ENCODE measurements at places on chromosomes 16 and 17.
A peak's percentile ranks its signal among the peaks of the same experiment; 100 is the strongest.

GRCh38 chr17:45121055-45121454 lies 11.3 kb downstream of the PLCD3 start:
- no peak for DNase-seq

- no peak for DNase-seq
Observed at GRCh38 chr17:1966274-1967086, 58.7 kb downstream of the RTN4RL1 start.

- no peak for DNase-seq
Observed at GRCh38 chr16:27428026-27428785, 26.2 kb downstream of the IL21R start.

DNA sequence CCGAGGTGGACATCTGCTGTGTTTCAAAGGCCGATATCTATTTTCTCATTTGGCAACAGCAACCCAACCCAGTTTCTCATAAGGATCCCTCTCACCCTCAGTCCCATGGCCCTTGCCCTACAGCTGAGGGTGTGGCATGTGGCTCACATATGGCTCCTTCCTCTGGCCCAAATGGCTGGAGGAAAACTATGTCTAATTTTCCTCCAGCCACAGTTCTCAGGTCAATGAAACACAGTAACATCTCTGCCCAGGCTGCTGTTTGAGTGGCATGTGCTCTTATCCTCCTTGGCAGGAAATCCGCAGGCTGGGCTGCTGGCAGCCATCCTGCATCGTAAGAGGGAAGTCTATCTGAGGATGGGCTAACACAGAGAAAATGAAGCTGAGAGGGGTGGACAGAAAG lies 24.1 kb downstream of the SERPINF1 start:
- DNase-seq, result no peak

DNA sequence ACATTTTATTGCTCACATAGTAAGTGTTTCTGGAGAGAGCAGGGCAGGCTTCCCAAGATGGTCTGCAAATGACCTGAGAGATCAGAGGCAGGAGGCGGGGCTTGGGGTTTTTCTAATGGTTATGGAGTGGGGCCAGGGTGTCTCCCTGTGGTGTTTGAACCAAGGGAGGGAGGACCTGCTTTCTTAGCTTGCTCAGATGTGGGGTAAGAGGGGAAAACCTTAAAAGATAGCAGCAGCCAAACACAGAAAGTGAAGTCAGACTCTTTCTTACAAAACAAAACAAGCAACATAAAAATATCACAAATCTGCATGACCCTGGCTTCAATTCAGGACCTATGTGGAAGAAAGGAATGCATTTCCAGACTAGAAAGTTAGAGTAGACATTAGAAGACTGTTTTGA lies 22.9 kb upstream of the DNAJA2 start:
- no peak for DNase-seq

DNA sequence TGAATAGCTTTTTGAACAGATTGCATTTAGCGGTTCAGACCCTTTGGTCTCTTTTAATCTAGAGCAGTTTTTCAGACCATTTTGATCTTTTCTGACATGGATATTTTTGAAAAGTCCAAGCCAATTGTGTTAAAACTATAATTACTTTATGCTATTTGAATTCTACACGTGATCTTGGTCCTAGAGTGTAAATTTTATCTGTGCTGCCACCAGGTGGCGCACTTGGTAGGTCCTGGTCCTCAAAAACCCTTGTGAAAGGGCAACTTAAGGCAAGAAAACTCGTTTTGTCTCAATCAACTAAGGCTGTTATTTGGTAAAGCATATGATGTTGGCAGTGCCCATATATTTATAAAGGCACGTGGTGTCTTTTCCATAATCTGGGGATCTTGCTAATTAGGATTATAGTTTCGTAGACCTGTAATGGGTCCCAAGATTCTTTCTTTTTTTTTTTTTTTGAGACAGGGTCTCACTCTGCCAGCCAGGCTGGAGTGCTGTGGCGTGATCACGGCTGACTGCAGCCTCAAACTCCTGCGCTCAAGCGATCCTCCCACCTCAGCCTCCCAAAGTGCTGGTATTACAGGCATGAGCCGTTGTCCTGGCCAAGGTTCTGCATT lies 43.9 kb upstream of the TEX2 start:
- DNase-seq, result peak; percentile 33

DNA sequence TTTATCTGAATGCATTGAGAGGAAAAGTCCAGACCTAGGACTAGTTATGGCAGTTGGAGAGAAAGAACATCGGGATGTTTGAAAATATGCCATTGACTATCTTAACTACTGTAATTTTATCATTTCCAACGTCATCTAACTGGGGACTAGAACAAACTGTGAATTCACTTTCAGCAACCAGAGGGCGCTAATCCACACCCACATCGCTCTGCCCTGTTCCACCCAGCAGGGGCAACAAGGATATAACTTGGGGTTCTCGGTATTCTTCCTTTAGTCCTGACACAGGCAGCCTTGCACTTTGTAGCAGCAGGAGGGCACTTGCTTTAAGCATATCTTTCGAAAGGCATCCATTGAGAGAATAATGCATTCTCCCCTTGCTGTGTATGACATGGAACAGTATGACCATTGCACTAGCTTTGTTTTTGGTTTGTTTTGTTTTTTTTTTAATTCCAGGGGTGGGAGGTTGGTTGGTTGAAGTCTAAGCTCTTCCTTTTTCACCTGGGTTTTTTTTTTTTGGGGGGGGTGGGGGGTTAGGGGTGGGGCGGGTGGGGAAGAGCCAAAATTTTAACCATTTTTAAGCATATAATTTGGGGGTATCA lies 31.5 kb downstream of the SIAH1 start:
- DNase-seq, result peak; percentile 43

DNA sequence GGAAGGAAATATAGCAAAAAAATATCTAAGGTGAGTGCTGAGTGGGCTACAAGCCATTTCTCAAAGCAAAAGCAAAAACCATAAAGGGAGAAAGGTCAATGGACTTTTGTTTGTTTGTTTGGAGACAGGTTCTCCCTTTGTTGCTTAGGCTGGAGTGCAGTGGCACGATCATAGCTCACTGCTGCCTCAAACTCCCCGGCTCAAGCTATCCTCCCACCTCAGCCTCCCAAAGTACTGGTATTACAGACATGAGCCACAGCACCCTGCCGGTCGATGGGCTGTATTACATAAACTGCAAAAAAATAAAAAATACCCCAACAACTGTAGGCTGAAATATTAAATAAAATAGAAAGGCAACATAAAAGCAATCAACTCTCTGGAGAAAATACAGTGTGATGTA lies 3.5 kb upstream of the RBBP6 start:
- no peak for DNase-seq

DNA sequence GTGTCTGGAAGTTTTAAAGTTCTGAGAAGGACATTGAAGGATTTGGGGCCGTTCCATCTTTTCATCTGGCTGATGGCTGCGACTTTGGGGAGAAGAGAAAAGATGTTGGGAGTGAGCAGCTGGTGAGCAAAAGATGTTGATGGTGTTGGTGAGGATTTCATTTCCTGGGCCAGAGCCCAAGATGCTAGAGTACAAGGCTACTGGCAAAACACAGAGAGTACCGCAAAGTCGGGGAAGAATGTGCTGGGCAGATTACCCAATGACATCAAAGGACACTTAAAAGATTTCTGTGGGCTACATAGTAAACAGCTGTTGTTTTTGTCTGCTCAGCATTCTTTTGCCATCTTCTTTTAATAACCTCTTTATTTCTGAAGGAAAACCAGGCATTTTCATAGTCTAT lies 49.4 kb upstream of the GAS7 start:
- DNase-seq, result no peak

GRCh38 chr17:76538281-76538931 lies 897 bp upstream of the CYGB start:
- no peak for DNase-seq

GRCh38 chr17:51445946-51446345 lies 185.6 kb downstream of the UTP18 start:
- DNase-seq, result no peak

- no peak for DNase-seq
Observed at GRCh38 chr17:73470316-73470826, 158.6 kb upstream of the CDC42EP4 start.

DNA sequence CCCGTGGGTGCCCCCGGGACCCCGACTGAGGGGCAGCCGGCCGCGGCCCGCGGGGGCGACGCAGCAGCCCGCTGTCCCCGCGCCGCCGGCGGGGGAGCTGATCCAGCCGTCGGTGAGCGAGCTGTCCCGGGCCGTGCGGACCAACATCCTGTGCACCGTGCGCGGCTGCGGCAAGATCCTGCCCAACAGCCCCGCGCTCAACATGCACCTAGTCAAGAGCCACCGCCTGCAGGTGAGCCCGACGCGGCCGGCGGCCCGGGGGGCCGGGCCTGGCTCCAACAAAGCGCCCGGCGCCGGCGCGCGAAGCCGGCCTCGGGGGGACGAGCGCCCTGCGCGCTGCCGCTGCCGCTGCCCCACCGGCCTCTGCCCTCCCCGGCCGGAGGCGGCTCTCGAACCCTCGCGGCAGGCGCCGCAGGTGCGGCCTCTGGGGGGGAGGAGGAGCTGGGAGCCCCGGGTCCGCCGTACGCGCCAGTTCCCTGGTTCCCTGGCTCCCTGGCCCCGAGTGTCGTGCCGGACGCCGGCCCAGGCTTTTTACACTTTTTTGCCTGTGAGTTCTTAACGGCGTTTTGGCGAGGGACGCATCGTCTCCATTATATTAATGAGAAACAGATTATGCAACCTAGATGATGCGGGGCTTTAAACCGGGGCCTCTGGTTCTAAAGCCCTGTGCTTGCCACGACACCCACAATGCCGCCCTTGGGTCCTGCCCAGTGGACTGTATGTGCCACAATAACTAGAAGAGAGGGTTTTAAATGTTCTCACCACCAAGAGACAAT lies 521 bp downstream of the ATMIN start:
- peak; percentile 20 for DNase-seq

- no peak for DNase-seq
Observed at GRCh38 chr17:59234631-59235030, 14.3 kb downstream of the GDPD1 start.

All from stimulated activated CD4-positive, alpha-beta T cell treated with anti-CD3 and anti-CD28 coated beads, Interleukin-12 subunit alpha, Interleukin-12 subunit beta, amount 100 ng/mL, for 24 hours (primary cell).